ENCODE measurements at places on chromosomes 4 and X.

- DNase-seq, result peak; percentile 55
These were observed 81.1 kb upstream of the SH3RF1 start for GRCh38 chr4:169351872-169352271.

DNA sequence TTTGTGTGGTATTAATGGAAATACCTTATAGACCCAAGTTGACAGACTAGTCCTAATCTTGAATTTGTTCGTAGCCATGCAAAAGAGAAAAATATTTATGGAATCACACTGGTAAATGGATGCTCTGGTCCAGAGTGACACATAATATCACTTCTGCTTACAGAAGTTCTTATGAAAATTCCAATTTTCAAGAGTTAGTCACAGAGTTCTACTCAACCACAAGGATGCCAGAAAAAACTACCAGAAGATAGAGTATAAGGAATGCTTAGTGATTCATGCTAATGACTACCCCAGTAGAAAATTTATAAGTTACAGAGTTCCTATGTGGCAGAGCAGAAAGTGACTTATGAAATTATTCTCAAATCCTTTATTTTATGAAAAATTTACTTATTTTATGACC, 1384.8 kb downstream of the FAM133A start:
- DNase-seq, result peak; percentile 76

- no peak for DNase-seq
These were observed 56.8 kb downstream of the LGI2 start for GRCh38 chr4:24973747-24974601.

DNA sequence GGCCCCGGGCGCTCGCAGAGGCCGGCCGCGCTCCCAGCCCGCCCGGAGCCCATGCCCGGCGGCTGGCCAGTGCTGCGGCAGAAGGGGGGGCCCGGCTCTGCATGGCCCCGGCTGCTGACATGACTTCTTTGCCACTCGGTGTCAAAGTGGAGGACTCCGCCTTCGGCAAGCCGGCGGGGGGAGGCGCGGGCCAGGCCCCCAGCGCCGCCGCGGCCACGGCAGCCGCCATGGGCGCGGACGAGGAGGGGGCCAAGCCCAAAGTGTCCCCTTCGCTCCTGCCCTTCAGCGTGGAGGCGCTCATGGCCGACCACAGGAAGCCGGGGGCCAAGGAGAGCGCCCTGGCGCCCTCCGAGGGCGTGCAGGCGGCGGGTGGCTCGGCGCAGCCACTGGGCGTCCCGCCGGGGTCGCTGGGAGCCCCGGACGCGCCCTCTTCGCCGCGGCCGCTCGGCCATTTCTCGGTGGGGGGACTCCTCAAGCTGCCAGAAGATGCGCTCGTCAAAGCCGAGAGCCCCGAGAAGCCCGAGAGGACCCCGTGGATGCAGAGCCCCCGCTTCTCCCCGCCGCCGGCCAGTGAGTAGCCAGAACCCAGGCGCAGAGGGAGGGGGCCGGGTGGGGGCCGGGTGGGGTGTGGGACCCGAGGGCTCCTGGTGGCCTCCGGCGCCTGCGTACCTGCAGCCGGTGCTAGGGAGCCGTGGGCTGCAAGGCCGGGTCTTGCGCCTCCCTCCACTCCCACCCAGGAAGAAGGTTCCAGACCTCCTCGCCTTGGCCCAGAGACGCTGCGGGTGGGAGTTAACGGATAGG, 534 bp downstream of the MSX1 start:
- DNase-seq, result no peak

GRCh38 chr4:2796849-2797544, 4.1 kb downstream of the SH3BP2 start:
- no peak for DNase-seq

DNA sequence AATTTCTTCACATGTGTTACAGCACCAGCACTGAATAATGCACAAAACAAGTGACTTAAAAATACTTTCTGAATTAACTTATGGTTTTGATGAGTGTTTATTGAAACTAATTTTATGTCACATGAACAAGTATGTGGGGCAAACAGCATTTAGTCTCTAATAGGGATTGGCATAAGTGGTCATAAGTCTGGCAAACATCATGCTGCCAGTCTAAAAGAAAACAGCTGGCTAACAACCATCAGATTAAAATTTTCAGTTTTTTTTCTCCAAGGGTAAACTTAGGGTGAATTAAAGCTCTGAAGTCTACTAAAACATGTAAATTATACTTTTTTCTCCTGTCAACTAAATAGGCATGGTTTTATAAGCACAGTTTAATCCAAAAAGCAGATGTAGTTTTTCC, 1014.2 kb downstream of the FAT4 start:
- DNase-seq, result no peak

- peak; percentile 50 for DNase-seq
These were observed 348.5 kb downstream of the MID1IP1 start for GRCh38 chrX:39149761-39150160.

DNA sequence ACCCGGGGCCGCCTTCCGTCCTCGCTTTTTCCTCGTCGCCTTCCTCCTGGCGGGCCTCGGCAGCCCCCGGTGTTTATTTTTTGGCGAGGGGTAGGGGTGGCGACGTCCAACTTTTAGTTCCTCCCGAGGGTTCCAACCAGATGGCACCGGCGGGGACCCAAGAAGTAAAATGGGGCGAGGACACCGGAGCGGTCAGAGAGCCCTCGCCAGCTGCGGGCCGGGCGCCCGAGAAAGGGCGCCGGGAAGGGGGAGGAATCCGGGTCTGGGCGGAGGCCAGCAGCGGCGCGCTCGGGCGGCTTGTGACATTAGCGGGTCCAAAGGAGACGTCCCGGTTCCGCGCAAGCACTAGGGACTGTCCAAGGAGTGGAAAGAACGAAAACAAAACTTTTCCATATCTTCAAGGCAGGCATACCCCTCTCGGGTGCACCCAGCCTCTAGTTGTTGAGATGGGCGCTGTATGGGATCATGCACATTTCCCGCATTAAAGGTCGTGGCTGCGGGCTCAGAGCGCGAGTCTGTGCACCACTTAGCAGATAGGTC, 691 bp upstream of the USP46 start:
- peak; percentile 31 for DNase-seq

- DNase-seq, result peak; percentile 52
These were observed 423 bp downstream of the RPL39 start for GRCh38 chrX:119790977-119791436.
